ENCODE measurements at places on chromosomes 12 and 14. TPM values are rescaled to one million over a fixed set of nuclear protein-coding genes. Genes with fewer than 3 reads are reported as not detected.

Gene KRT82
- total RNA-seq: not detected

Gene PRPH
- total RNA-seq: not detected

Gene SMCO3
- 0.14 TPM for total RNA-seq

Gene PCNX1
- total RNA-seq: 35.1 TPM

Gene TMEM179
- total RNA-seq: not detected

Gene KRT8
- total RNA-seq: 41.4 TPM
